ENCODE measurements at places on chromosomes 7 and 10.

DNA sequence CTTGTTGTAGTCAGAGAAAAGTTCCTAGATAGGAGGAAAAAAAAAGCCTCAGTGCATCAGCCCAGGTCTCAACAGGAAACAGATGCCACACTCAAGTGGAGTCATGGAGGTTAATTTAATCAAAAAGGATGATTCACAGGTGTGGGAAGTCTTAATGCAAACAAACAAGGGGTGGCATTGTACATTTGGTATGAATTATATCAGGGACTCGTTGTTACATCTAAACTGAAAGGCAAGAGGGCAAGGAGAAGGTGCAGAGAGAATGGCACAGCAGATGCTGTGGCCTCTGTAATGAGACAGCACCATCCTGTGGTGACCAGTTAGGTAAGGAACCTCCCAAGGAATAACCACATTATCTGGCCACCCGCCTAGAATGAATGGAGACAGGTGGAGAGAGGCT lies 133.7 kb downstream of the PTPRZ1 start:
- DNase-seq, result no peak

- no peak for DNase-seq
Measured at GRCh38 chr7:159032753-159033472, 111.8 kb downstream of the VIPR2 start.

- DNase-seq, result no peak
Measured at GRCh38 chr10:124987788-124988187, 45.9 kb downstream of the ZRANB1 start.

- no peak for DNase-seq
Measured at GRCh38 chr7:134434701-134435100, 24.2 kb downstream of the AKR1B1 start.

Data from activated CD4-positive, CD25-positive, alpha-beta regulatory T cell (primary cell).